ENCODE measurements at places on chromosomes 4 and X.

DNA sequence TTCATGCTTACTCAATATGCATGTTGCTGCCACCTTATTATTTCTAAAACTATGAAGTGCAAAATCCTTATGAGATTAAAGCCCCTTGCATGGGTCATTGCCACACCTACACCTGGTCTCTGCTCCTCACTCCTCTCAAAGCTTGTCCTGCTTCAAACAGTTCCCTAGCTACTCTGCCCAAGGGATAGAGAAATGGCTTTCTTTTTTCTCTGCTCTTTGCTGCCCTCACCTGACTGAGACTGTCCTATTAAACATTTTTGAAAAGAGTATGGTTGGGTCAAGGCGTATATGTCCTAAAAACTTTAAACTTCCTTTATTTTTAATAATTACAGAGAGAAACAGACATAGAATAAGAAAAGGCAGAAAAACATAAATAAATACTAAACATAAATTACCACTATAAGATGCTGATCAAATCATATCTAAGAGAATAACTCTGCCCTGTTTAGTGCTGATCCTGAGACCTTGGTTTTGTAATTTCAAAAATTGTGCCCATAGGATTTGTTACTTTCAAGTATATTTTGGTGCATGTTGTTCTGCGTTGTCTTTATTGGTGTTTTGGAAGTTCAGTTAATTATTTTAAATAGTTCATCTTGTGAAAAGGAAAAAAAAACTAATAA lies 704.9 kb upstream of the PABPC4L start:
- H3K27me3 ChIP-seq = no peaks in the 10 kb centered on the region
- no peaks in the 10 kb centered on the region for H3K36me3 ChIP-seq
- H3K4me1 ChIP-seq = no peaks in the 10 kb centered on the region
- H3K27ac ChIP-seq = no peak overlapping the region
- DNase-seq = no peak

DNA sequence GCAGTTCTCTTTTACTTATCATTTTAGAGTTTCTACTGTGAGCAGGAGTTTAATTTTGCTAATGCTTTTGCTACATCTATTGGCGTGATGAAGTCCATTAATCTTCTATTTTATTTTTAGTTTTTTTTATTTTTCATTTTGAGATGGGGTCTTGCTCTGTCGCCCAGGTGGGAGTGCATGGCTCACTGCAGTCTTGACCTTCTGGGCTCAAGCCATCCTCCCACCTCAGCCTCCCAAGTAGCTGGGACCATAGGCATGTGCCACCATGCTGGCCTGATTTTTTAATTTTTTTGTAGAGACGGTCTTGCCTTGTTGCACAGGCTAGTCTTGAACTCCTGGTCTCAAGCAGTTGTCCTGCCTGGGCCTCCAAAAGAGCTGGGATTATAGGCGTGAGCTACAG lies 9.4 kb downstream of the ZFX start:
- H3K27ac ChIP-seq = no peak overlapping the region
- no peaks in the 10 kb centered on the region for H3K36me3 ChIP-seq

GRCh38 chr4:6198278-6198677 lies 2.1 kb downstream of the JAKMIP1 start:
- H3K4me3 ChIP-seq = no peak overlapping the region
- DNase-seq = no peak
- no peak overlapping the region for H3K27ac ChIP-seq
- peaks cover 7% of the 10 kb centered on the region for H3K27me3 ChIP-seq
- H3K4me1 ChIP-seq = peaks cover 13% of the 10 kb centered on the region

- no peaks in the 10 kb centered on the region for H3K36me3 ChIP-seq
- no peak overlapping the region for H3K27ac ChIP-seq
- H3K4me3 ChIP-seq = no peak overlapping the region
- no peaks in the 10 kb centered on the region for H3K27me3 ChIP-seq
- no peaks in the 10 kb centered on the region for H3K4me1 ChIP-seq
Observed at GRCh38 chrX:149003863-149004660, 501.0 kb downstream of the IDS start.

DNA sequence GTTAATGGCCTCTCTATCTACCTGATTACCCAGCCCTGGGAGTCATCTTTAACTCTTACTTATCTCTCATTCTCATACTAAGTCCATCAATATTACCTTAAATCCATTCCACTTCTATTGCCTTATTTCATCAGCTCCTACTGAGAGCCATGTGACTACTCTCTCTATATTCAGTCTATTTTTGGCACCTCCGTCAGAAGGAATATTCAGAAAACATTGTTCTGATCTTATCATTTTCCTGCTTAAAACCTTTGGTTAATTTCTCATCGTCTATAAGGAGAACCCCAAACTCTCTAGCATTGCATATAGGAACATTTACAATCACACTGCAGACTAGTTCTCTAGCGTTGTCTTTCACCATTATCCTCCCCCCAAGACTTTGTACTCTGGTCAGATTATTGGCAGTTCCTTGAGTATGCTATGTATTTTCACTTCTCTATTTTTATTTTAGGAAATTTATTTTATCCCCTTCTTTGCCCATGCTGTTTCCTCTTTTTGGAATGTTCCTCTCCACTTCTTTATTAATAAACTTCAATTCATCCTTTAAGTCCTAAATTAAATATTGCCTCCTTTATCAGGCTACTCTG lies 13.7 kb upstream of the AMMECR1 start:
- DNase-seq = no peak
- H3K4me3 ChIP-seq = no peak overlapping the region
- no peak overlapping the region for H3K27ac ChIP-seq

DNA sequence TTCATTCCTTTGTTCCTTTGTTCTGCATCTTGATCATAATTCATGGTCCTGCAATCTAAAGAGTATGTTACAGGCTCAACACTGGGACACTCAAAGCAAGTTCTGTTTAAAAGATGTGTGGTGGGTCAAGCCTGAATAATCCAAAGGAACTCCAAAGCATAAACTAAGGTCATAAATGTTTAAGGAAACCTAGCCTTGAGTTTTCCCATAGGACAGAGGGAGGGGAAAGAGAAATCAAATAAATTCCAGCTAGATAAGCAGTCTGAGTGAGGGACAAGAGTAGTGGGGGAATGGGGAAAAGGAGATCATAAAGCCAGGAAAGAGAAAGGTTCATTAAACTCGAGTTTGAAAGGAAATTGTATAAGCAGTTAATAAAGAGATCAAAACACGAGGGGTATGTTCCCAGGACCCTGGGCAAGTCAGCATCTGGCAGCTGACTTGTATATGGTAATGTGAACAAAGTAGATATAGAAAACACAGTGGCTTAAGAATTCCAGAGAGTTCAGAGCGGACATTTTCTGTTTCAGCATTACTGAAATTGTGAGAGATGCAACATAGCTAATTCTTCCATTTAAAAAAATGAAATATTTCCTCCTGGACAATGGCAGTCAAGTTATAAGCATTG lies 125.8 kb upstream of the EDNRA start:
- DNase-seq = no peak
- peaks cover 2% of the 10 kb centered on the region for H3K27me3 ChIP-seq
- no peak overlapping the region for H3K27ac ChIP-seq
- H3K36me3 ChIP-seq = no peaks in the 10 kb centered on the region

DNA sequence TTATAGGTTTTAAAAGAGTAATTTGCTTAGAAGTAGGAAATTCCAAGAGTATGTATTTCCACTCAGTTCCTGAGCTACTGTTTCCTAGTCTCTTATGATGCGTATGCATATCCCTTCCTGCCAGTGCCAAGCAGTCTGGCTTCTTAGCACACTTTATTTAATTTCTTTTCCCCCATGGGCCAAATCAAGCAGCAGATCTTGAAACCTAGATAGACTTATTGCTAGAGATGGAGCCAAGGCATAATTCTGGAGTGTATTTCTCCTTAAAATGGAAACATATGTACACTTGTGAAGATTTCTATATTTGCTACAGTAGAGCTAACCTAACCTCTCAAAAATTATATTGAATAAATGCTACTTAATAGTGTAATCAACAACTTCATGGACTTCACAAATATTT lies 2337.6 kb downstream of the PCDH7 start:
- DNase-seq = no peak
- H3K27me3 ChIP-seq = no peaks in the 10 kb centered on the region
- H3K27ac ChIP-seq = no peak overlapping the region
- peaks cover 12% of the 10 kb centered on the region for H3K4me1 ChIP-seq
- H3K36me3 ChIP-seq = no peaks in the 10 kb centered on the region
